ENCODE measurements at places on chromosomes 13 and 19.

DNA sequence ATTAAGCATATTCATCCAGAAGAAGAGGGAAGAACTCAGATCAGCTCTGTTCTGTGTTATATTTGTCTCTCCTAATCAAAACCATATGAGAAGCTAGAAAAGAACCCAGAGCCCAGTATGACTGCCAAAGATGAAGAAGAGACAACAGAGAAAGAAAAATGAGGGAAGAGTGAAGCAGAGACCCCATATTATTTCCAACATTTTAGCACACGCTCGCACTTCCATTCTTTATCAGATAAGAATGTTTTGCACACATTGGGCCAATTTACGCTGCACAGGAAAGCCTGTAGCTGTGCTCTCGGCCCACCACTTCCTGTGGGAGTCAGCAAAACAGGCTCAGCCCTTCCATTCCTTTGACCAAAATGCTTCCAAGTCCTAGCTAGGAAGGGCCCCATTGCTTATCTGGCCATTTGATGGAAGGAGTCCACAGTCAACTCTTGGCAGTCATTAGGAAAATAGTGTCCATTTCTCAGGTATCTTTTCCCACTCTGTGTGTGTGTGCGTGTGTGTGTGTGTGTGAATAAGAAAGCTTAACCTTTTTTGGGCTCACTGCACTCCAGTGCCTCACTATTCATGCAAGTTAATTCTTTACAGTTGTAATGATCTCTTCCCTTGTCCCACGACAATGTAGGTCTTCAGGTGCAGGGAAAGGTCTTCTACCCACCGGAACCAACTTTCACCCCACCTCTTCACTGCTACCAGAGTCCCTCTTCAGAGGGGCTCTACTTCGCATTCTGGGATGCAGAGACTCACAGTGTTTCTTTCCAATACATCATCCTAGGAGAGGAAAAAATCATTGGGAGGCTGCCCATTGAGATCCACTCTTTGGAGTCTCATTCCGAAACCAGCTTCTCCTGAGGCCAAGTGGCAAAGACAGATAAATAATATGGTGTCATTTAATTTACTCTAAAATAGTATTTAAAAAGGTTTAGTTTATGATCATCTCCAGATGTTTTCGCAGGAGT lies 237.5 kb downstream of the COG6 start:
- H3K27me3 ChIP-seq, result no peaks in the 10 kb centered on the region
- no peaks in the 10 kb centered on the region for H3K36me3 ChIP-seq
- H3K4me3 ChIP-seq, result no peak overlapping the region
- no peak for DNase-seq
- no peak overlapping the region for H3K27ac ChIP-seq
- H3K4me1 ChIP-seq, result no peaks in the 10 kb centered on the region

DNA sequence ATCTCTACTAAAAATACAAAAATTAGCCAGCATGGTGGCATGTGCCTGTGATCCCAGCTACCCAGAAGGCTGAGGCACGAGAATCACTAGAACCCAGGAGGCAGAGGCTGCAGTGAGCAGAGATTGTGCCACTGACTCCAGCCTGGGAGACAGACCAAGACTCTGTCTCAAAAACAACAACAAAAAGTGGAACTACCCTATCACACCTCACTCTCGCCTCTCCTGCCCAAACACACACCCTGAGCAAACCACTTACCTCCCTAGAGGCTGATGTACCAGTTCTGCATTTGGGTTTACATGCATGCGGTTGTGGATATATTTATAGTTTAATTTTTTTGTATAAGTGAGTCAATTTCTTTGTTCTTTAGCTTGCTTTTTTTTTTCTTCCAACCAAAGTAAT lies 7.7 kb upstream of the PTOV1 start:
- peaks cover 25% of the 10 kb centered on the region for H3K36me3 ChIP-seq
- no peak overlapping the region for H3K27ac ChIP-seq
- H3K4me1 ChIP-seq, result peaks cover 7% of the 10 kb centered on the region
- H3K4me3 ChIP-seq, result no peak overlapping the region
- DNase-seq, result no peak
- H3K27me3 ChIP-seq, result no peaks in the 10 kb centered on the region

DNA sequence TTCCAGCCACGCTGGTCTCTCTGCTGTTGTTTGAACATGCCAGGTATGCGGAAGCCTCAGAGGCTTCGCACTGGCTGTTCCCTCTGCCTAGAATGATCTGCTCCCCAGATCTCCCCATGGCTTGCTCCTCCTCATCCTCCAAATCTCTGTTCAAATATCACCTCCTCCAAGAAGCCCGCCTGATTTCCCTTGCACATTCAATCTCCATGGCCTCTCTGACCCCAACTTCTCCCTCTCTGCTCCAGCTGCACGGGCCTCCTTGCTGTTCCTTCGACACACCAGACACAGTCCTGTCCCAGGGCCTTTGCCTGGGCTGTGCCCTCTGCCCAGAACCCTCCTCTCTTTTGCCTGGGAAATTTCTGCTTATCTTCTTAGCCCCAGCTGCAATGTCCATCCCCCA lies 52.5 kb upstream of the PTPRS start:
- H3K4me1 ChIP-seq, result no peaks in the 10 kb centered on the region
- no peaks in the 10 kb centered on the region for H3K36me3 ChIP-seq
- peaks cover 92% of the 10 kb centered on the region for H3K27me3 ChIP-seq
- no peak overlapping the region for H3K27ac ChIP-seq

GRCh38 chr13:27201661-27202060 lies 30.1 kb upstream of the USP12 start:
- H3K36me3 ChIP-seq, result no peaks in the 10 kb centered on the region
- no peak overlapping the region for H3K27ac ChIP-seq
- no peaks in the 10 kb centered on the region for H3K27me3 ChIP-seq
- no peak overlapping the region for H3K4me3 ChIP-seq

- no peaks in the 10 kb centered on the region for H3K27me3 ChIP-seq
- H3K27ac ChIP-seq, result peak overlapping the region; percentile 42
- H3K4me3 ChIP-seq, result no peak overlapping the region
- peaks cover 43% of the 10 kb centered on the region for H3K4me1 ChIP-seq
These were observed 124.7 kb downstream of the PCCA start for GRCh38 chr13:100213576-100213975.

- H3K27me3 ChIP-seq, result peaks cover 24% of the 10 kb centered on the region
- H3K27ac ChIP-seq, result no peak overlapping the region
- peak; percentile 58 for DNase-seq
- H3K36me3 ChIP-seq, result no peaks in the 10 kb centered on the region
These were observed 46.7 kb downstream of the NOTCH3 start for GRCh38 chr19:15154002-15154612.

DNA sequence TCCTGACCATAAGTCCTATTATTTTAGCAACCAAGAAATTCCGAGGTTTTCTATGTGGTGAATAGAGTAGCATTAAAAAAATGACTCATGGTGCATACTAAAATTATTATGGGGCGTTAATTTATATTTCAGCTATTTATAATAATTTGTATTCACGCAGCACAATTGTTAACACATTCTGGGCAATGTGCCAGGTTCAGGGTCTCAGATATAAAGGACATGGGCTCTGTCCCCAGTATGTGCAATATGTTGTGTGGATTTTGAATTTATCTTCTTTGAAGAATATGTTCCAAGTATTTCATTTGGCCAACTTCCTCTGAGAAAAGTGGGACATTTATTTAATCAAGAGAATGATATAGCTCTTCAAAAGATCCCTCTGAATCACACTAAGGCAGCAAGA lies 1434.7 kb upstream of the PRR20A start:
- no peak overlapping the region for H3K27ac ChIP-seq
- H3K36me3 ChIP-seq, result no peaks in the 10 kb centered on the region
- no peak for DNase-seq
- no peak overlapping the region for H3K4me3 ChIP-seq
- no peaks in the 10 kb centered on the region for H3K27me3 ChIP-seq

DNA sequence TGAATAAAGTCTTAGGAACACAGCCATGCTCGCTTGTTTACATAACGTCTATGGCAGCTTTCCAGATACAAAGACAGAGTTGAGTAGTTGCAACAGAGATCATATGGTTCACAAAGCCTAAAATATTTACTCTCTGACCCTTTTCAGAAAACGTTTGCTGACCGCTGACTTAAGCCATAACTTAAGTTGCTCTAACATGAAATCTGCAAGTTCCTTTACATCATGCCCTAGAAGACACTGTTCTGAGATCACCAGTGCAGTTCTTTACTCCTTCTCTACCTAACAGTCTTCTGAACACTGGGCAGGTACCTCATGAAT lies 166.4 kb downstream of the DCLK1 start:
- no peaks in the 10 kb centered on the region for H3K36me3 ChIP-seq
- peak; percentile 75 for DNase-seq
- H3K4me3 ChIP-seq, result no peak overlapping the region
- no peaks in the 10 kb centered on the region for H3K4me1 ChIP-seq

All from MCF 10A (cell line).